ENCODE measurements at places on chromosomes 7 and 10. TPM values are rescaled to one million over a fixed set of nuclear protein-coding genes. Genes with fewer than 3 reads are reported as not detected.

PKD2L1 gene
- 0.80 TPM for total RNA-seq

CUL2 gene
- 25.6 TPM for total RNA-seq

GRCh38 chr7:118755067-118755625 lies 530.6 kb downstream of the ANKRD7 start:
- H3K4me1 ChIP-seq = no peaks in the 10 kb centered on the region
- no peak overlapping the region for H3K27ac ChIP-seq
- no peak for DNase-seq
- H3K4me3 ChIP-seq = no peak overlapping the region
- H3K36me3 ChIP-seq = no peaks in the 10 kb centered on the region

DNA sequence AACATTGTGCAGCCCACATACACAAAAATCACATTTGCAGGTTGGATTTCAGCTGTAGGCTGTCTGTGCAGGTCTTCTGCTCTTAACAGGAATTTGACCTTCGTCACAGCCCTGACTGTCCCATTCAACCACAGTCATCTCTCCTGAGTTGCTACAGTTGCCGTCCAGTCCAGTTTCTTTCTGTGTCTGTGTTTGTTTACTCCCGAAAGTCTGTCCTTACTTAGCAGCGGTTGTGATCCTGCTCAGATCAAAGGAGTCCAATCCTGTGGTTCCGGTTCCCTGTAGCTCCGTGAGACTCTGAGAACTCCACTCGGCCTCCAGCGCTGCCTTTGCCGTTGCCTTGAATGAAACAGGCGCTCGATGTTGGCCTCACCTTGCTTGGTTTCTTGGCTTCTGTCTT lies 111.6 kb upstream of the GATA3 start:
- peaks cover 28% of the 10 kb centered on the region for H3K4me1 ChIP-seq
- H3K36me3 ChIP-seq = peaks cover 11% of the 10 kb centered on the region
- no peak overlapping the region for H3K4me3 ChIP-seq
- H3K27ac ChIP-seq = no peak overlapping the region

- DNase-seq = no peak
- H3K4me1 ChIP-seq = no peaks in the 10 kb centered on the region
- H3K36me3 ChIP-seq = no peaks in the 10 kb centered on the region
- H3K27me3 ChIP-seq = peaks cover 11% of the 10 kb centered on the region
- H3K27ac ChIP-seq = no peak overlapping the region
These were observed 26.4 kb downstream of the STEAP1 start for GRCh38 chr7:90180649-90181048.

DNA sequence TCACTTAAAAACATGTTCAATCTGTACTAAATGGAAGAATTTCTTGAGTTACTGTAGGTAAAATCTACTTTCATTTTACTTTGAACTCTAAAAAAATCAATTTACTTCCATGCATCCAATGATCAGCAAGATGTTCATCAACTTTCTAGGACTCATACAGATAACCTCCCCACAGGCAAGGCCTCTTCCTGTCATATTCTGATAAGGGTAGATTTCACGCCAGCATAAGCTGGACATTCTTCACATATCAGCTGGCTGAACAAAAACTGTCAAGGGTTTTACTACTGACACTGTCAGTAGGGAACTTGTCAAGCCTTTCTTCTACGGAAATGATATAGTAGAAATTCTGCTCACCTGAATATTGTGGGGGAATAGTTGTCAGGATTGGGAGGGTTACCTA lies 244.9 kb downstream of the THSD7A start:
- no peaks in the 10 kb centered on the region for H3K36me3 ChIP-seq
- no peak overlapping the region for H3K4me3 ChIP-seq
- no peak overlapping the region for H3K27ac ChIP-seq
- no peaks in the 10 kb centered on the region for H3K4me1 ChIP-seq

- no peak for DNase-seq
- H3K4me1 ChIP-seq = no peaks in the 10 kb centered on the region
- H3K36me3 ChIP-seq = no peaks in the 10 kb centered on the region
- H3K4me3 ChIP-seq = no peak overlapping the region
- no peak overlapping the region for H3K27ac ChIP-seq
These were observed 222.6 kb upstream of the PPP1R3A start for GRCh38 chr7:114141415-114141814.

DNA sequence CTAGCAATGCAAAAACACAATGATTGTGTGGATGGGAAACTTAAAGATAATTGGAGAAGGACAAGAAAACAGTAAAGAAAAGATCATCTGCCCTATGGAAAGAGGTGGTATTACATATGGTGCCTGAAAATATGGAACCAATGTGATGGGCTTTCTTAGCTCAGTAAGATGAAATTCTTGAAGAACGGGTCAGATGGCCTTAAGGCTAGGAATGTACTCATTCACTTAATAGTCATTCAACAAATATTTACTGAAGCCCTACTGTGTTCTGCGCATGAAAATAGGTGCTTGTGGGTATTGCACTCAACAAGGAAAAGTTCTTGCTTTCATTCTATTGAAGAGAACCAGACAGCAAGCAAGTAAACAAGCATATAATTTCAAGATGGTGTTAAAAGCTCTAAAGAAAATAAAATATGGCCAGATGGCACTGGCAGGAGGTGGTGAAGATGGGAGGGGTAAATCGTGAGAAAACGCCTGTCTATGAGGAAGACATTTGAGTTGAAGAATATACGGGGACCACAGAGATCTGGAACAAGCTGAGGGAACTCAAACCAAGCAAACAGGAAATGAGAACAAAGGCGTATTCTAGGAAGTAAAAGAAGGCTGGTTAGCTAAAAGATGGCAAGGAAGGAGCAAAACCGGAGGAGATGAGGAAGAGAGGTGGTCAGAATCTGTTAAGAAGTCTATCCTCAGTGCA lies 179.7 kb downstream of the ANK3 start:
- H3K27ac ChIP-seq = peak overlapping the region; percentile 56
- DNase-seq = no peak
- no peaks in the 10 kb centered on the region for H3K27me3 ChIP-seq
- peaks cover 19% of the 10 kb centered on the region for H3K4me1 ChIP-seq

DNA sequence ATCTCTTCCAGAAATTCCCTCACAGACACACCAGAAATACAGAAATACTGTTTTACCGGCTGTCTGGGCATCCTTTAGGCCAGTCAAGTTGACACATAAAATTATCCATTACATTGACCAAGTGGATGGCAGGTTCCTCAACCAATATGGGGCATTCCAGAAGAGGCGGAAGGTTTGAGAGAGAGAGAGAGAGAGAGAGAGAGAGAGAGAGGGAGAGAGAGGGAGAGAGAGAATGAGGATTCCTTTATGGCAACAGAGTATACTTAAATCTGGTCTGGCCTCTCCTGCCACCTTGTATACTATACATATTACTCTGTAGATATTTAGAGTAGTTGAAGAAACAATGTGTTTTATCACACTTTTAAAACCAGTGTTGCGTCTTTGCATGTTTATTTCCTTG lies 214.1 kb downstream of the CAMK1D start:
- H3K4me3 ChIP-seq = no peak overlapping the region
- H3K4me1 ChIP-seq = peaks cover 23% of the 10 kb centered on the region
- H3K27me3 ChIP-seq = no peaks in the 10 kb centered on the region

GRCh38 chr7:99666013-99666395 lies 13.8 kb downstream of the CYP3A5 start:
- no peak for DNase-seq
- no peaks in the 10 kb centered on the region for H3K4me1 ChIP-seq
- H3K27ac ChIP-seq = no peak overlapping the region
- H3K27me3 ChIP-seq = no peaks in the 10 kb centered on the region
- H3K36me3 ChIP-seq = peaks cover 2% of the 10 kb centered on the region

DNA sequence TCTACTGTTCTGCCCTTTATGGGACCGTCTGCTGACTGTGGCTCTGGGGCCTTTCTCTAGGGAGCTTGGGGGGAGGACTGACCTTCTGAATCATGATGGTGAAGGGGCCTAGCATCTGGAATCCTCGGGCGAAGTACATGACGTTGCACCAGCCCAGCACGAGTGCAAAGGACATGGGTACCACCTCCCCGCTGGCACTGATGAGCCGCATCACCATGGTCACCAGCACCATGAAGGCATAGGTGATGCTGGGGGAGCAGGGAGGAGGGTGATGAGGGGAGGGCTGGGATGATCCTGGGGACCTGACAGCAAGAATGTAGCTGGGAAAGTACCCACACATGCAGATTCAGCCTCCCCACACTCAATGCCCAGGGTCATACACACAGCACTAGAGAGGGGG lies 11.1 kb downstream of the TRPV6 start:
- H3K36me3 ChIP-seq = no peaks in the 10 kb centered on the region
- H3K4me3 ChIP-seq = no peak overlapping the region
- peaks cover 33% of the 10 kb centered on the region for H3K27me3 ChIP-seq
